Dermis blood vessel endothelial cell (primary cell): ENCODE measurements at places on chromosomes 13 and 19. TPM values are rescaled to one million over a fixed set of nuclear protein-coding genes. Genes with fewer than 3 reads are reported as not detected.

HCN2 gene
- 0.34 and 0.70 TPM in 2 replicates for total RNA-seq

DNA sequence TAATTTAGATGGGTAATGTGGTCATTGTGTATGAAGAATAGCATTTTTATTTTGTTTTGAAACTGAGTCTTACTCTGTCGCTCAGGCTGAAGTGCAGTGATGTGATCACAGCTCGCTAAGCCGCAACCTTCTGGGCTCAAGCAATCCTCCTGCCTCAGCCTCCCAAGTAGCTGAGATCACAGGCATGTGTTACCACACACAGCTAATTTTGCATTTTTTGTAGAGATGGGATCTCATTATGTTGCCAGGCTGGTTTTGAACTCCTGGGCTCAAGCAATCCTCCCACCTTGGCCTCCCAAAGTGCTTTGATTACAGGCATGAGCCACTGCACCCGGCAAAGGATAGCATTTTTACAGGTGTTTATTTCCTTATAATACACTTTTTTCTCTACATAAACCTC, 36.6 kb downstream of the SERTM1 start:
- DNase-seq, result no peak

DNA sequence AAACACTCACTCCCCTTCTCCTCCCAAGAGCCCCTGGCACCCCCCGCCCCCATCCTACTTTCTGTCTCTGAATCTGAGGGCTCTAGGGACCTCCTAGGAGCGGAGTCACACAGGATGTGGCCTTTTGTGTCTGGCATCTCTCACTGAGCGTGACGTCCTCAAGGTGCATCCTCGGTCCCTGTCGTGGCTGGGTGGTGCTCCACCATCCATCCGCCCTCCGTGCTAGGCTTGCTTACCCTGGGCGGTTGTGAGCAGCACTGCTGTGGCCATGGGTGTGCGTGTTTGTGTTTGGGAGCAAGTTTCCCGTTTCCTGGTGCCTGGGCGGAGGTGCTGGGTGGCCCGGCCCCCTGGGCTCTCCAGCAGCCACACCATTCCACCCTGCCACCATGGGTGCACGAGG, 12.2 kb downstream of the PLEKHJ1 start:
- no peak for DNase-seq

DNA sequence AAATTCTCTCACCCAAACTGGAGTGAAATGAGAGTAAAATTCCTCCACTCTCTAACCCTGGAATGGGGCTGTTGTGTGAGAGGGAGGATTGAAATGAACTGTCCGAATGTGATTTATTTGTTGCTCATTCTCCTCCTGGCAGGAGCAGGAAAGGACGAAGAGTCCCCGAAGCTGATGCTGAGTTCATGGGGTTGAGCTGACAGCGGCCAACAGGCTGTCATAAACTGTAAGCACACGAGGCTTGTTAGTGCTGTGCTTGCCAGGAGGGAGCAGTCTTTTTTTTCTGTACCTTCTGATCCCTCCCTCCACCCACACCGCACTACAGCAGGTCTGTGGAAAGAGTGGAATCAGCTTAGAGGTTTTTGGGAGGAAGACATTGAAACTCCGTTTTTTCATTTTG, 33.1 kb upstream of the ZNF331 start:
- no peak for DNase-seq
